NCI-H2029 treated with DMSO at 0.1 percent for 48 hours (cell line): ENCODE measurements at places on chromosomes 6 and 20.

DNA sequence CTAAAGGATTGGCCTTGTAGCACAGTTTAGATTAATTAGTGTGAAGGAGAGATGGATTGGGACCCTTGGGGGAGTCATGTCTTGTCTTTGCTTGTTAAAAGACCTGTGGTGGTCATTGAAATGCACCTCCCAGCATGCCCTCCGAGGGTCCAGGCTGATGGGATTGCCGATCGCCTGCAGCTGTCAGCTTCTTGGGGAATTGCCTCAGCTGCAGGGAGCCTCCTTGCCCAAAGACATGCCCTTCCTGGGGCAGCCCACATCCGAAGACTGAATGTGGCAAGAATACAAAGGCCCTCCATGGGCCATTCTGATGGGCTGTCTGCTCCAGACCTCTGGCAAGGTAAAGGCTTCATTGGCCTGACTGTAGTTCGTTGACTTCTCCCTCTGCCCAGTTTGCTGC, 150.7 kb downstream of the FARS2 start:
- DNase-seq = no peak

DNA sequence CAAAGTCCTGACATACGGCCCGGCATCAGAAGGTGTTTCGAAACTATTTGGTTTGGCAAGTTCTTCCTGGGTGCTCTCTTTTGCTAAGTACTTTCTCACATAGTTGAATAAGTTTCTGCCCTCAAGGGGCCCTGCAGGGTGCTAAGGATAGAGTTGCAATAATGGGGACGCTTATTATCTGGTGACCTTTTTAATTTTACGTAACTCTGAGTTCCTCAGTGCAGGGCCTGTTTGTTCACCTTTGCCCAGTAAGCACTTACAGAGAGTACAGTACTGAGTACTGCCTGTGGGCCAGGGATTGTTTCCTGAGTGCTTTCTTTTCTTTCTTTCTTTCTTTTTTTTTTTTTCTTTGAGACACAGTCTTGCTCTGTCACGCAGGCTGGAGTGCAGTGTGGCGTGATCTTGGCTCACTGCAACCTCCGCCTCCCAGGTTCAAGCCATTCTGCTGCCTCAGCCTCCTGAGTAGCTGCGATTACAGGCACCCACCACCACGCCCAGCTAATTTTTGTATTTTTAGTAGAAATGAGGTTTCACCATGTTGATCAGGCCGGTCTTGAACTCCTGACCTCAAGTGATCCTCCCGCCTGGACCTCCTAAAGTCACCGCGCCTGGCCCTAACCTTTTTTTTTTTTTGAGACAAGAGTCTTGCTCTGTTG, 4.5 kb upstream of the PXMP4 start:
- no peak for DNase-seq

GRCh38 chr20:57919049-57919448, 209.2 kb upstream of the PMEPA1 start:
- no peak for DNase-seq

GRCh38 chr6:33788694-33789549, at the start of gene LEMD2:
Gene LEMD2, minus strand, starts transcription at chr6:33789130. Its CDS starts 14 bp downstream, at chr6:33789116.
- DNase-seq = peak; percentile 70

GRCh38 chr20:42836339-42836738, 353.4 kb downstream of the PTPRT start:
- DNase-seq = peak; percentile 52

- DNase-seq = peak; percentile 1
Measured at GRCh38 chr6:51855310-51856082, 231.9 kb downstream of the PKHD1 start.

DNA sequence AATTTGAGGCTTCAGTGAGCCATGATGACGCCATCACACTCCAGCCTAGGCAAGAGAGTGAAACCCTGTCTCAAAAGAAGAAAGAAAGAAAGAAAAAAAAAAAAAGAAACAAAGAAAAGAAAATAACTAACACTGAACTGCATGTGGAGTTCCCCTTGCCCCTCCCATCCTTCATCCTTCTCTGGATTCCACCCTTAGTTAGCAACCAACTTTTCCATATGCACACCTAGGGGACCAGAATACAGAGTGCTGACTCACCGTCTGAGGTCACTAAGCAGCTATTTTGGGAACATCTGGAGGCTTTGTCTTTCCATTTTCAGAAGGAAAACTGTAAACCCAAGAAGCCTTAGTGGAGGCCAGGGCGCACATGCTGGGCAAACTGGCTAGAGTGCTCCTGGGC, 257.4 kb downstream of the MAFB start:
- no peak for DNase-seq

GRCh38 chr6:56036916-56037600, 161.7 kb upstream of the BMP5 start:
- no peak for DNase-seq

DNA sequence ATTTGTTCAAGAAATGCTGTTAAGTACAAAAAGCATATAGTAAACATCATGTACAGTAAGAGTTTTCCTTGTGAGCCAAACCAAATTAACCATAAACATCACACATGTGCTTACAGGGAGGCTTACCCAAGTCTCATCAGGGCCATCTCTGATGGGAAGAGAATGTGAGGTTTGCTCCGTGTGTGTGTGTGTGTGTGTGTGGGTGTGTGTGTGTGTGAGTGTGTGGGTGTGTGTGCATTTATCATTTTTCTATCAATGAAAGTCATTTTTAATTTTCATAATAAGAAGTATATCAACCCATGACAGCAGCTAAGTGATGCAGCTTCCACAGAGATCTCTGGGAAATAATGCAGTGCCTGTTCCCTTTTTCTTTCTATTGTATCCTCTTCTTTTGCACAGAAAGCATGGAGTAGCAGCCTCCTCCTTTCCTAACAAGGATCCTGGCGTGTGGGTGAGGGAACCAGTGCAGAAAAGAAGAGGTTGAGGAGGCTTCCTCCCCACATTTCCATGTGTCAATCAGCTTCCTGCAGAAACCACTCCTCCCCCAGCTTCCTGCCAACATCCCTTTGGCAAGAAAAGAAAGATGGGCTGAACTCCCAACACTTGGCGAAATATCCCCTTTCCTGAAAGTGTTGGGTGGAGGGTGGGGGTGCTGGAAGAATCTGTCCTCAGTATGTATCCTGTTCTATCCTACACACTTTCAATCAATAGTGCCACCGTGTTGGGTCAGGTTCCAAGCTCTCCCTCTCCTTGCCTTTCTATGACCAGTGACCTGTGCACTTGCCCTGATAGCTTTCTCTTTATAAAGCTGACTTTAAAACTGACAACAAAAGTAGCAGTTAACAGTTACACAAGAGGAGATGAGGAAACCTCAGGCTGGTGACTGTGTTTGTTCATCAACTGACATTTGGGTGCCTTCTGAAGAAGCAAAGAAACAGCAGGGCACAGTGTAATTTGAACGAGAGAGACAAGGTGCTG, 251.8 kb upstream of the CITED2 start:
- DNase-seq = no peak

GRCh38 chr6:18189196-18189595, 34.0 kb downstream of the KDM1B start:
- no peak for DNase-seq

DNA sequence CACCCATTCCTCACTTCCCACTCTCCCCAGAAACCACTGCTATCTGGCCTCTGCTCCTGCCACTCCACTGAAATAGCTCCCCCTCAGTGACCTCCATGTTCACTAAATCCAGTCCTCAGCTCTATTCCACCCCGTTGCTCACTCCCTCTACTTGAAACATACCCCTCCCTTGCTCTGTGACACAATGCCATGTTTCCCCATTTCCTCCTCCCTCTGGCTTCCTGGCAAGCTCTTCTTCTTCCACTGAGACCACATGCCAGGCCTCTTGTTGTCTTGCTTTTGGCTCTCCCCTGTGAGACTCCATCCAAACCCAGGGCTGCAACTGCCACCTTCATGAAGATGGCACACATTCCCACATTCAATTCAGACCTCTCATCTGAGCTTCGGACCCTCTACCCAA, 13.9 kb downstream of the TMEM151B start:
- DNase-seq = no peak

GRCh38 chr6:111844921-111845320, 28.3 kb downstream of the FYN start:
- DNase-seq = no peak

DNA sequence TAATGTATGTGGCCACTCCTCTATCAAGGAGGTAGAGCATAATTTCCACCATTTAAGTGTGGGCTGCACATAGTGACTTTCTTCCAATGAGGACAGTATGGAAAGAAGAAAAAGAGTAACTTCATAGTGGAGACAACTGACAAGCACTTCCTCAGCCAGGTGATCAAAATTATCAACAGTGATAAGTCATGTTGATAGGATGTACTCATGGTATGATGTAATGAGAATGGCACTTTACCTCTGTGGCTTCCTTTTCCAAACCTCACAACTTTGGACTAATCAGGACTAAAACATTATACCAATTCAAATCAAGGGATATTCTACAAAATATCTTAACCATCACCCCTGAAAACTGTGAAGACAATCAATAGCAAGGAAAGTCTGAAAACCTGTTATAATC, 302.3 kb upstream of the CITED2 start:
- no peak for DNase-seq

DNA sequence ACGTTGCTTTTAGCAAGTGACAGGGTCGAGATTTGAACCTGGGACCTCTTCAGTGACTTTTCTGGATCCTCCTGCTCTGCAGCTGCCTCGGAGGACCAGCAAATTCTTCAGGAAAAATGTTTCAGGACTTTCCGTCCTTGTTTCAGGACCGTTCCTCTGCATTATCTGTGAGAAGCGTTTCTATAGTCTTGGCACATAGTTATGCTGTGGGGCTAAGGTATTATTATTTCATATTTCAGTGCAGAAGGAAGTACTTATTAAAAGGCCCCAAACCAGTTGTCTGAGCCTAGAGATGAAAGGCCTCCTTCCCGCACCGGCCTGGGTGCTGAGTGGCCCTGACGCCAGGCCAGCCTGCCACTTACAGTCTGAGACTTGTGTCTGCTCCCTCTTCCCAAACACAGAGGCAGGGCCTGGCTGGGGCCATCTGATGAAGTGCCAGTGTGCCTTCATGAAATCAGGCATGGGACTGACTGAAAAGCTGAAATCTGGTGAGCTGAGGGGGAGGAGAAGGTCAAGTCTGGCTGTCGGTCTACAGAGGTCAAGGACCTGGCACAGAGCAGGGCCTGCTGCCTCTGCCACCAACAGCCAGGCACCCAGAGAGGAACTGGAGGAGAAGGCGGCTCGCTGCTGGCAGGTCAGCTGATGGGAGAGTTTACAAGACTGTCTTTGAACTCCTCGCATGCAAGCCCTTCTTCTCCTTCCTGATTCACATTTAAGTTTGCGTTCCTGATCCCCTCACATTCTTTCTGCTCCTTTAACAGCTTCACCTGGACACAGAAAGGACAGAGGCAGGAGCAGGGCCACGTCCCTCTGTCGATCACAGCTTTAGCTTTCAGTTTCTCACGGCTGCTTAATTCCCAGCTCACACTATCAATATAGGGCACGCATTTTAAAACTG, 8.9 kb upstream of the QKI start:
- no peak for DNase-seq

- DNase-seq = no peak
Measured at GRCh38 chr20:45372646-45373352, 5.3 kb downstream of the TP53TG5 start.

DNA sequence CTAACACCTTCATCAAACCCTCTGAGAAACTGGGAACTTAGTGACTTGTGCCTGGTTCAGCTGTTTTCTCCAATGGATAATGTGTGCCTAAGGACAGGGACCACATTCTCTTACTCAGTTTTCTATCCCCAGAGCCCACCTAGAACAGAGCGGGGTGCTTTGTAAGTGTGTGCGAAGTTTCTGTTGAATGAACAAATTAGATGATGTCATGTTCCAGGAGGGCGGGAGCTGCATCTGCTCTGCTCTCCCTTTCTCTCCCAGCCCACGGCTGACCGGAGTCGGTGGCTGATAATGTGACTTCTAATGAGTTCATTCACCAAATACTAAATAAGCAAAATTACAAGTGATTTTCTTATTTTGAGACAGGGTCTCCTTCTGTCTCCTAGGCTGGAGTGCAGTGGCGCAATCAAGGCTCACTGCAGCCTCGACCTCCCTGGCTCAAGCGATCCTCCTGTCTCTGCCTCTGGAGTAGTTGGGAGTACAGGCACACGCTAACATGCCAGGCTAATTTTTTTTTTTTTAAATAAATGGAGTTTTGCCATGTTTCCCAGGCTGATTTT, 60.7 kb upstream of the FNDC1 start:
- no peak for DNase-seq

- no peak for DNase-seq
Measured at GRCh38 chr6:64717281-64717680, 989.7 kb downstream of the EYS start.

GRCh38 chr6:157747370-157747769, 75.7 kb upstream of the SNX9 start:
- no peak for DNase-seq

DNA sequence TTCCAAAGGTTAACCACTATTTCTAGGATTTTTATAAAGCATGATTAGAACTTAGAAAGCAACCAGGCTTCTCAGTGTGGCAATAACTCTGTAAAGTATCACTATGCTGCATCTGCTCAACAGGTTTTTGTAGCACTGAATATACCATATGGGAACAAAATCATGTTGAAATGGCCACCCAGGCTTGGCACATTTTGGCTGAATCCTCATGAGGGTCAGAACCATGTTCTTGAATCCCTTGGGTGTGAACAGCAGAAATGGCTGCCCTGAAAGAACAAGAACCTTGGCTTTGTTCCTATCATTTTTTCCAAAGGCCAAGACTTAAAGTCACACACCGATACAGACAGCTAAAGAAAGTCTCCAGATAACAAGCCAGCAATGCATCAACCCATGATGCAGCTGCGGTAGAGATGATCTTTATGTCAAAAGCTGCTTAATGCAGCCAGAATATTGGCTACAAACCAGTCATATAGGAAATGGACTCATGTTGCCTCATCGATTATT, 283.0 kb upstream of the NOX3 start:
- no peak for DNase-seq

GRCh38 chr6:149230712-149231460, 86.6 kb upstream of the TAB2 start:
- DNase-seq = no peak

GRCh38 chr6:143485967-143486366, 25.6 kb downstream of the FUCA2 start:
- no peak for DNase-seq

- DNase-seq = no peak
Measured at GRCh38 chr6:24600903-24601302, 45.1 kb downstream of the KIAA0319 start.

DNA sequence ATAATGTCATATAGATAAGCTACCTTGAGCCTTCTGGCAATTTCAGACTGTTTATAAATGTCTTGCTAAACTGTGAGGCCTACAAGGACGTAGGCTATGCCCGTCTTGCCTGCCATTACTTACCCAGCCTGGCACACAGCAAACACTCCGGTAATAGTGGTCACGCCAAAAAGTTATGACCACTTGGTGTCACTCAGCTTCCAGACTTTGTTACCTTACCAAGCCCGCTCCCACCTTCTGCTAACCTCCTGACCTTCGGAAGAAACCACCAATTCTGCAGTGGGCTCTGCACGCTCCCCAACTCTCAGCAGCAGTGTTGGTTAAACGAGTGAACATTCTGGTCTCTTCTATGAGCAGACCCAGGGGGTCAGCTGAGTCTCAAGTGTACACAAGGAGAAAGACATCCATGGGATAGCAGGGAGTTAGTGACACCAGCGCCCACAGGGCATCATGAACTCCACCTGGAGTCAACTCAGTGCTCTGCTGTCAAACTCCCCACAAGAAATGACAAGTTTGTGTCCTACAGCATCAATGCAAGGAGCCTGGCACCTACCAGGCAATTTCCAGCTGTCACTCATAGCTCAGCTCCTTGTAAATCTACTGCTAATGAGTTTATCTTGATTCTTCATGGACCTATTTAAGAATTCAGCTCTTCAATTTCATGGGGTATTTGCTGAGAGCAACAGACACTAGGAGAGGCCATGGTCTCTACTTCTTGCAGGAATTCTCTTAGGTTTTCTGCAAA, 119.9 kb downstream of the TTLL2 start:
- DNase-seq = no peak
